NCI-H1105 treated with DMSO at 0.1 percent for 48 hours (cell line): ENCODE measurements at places on chromosomes 1 and 21.
A peak's percentile ranks its signal among the peaks of the same experiment; 100 is the strongest.

GRCh38 chr21:32886339-32886738 lies 114.8 kb upstream of the PAXBP1 start:
- no peak for DNase-seq

GRCh38 chr1:237226177-237226944 lies 184.4 kb downstream of the RYR2 start:
- DNase-seq: no peak

GRCh38 chr1:45246760-45247159 lies 40.4 kb upstream of the ZSWIM5 start:
- DNase-seq: no peak

GRCh38 chr1:243921111-243921510 lies 71.1 kb upstream of the AKT3 start:
- no peak for DNase-seq

DNA sequence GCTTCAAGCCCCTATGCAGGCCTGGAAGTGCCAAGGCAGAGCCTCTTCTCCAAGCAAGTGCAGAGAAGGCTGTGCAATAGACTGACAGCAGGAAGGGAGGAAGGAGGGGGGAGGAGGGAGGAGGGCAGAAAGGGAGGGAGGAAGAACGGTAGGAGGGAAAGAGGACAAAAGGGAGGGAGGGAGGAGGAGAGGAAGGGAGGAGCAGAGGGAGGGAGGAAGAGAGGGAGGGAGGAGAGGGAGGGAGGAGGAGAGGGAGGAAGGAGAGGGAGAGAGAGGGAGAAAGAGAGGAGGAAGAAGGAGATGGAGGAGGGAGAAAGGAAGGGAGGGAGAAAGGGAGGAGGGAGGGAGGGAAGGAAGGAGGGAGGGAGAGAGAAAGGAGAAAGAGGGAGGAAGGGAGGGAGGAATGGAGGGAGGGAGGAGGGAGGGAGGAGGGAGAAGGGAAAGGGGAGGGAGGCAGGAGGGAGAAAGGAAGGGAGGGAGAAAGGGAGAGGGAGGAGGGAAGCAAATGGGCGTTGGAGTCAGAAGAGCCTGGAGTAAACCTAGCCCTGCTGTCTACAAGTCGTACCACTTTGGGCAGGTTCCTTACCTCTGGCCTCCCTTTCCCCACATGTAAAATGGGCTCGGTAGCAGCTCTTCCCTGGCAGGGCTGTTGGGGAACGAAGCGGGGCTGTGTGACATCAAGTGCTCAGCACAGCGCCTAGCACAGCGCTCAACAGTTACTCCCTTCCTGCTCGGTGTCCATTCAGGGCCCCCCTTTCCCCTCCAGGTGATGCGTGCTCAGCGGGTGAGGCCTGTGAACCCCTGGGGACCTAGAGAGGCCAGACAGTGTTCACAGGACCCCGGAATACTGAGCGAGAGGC lies 244.6 kb downstream of the NPHP4 start:
- DNase-seq: peak; percentile 52
